ENCODE measurements at places on chromosomes 2 and 18.

GRCh38 chr2:150465703-150466569, 21.5 kb downstream of the RND3 start:
- no peak for DNase-seq

DNA sequence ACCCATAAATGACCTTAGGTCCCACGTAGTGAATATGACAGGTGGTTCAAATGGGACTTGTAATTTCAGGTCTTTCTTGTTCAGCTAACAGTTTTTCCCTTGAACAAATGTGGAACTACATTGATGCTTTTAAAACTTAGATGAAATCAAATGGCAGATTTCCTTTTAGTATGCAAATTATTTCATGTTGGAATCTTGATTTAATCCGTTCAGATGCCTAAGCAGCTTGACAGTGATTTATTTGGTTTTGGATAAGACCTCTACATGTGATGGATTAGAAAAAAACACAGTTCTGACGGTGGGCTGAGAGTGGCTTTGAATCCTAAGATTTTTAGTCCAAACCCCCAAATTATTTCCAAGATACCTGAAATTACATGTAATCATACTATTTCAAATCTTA, 16.9 kb downstream of the SCYGR4 start:
- DNase-seq = no peak

- DNase-seq = no peak
These were observed 1.8 kb downstream of the SOCS6 start for GRCh38 chr18:70290482-70291294.

- DNase-seq = no peak
These were observed 948.3 kb downstream of the CNTNAP5 start for GRCh38 chr2:124973396-124973795.

DNA sequence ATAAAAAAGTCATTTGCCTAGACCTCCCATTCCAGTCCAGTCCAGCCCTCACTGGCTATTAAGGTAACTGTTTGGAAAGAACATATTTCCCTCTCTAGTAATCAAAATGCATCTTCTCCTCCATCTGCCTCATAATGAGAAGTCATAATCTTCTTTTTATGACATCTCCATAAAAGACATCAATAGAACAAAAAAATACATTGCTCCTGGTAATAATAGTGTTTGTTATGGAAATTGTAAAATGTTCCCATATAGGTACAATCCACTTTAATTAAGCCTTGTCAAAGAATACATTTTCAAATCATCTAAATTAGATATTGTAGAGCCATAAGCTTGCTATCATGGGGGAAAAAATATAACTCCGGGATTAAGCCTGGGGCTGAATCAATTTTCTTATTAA, 461.6 kb downstream of the LRATD1 start:
- DNase-seq = no peak
